ENCODE measurements at places on chromosomes 1 and 21.

- H3K4me3 ChIP-seq, result no peak overlapping the region
- no peaks in the 10 kb centered on the region for H3K27me3 ChIP-seq
- H3K4me1 ChIP-seq, result no peaks in the 10 kb centered on the region
Measured at GRCh38 chr1:17507915-17508314, 31.6 kb upstream of the ARHGEF10L start.

- H3K4me3 ChIP-seq, result no peak overlapping the region
- no peaks in the 10 kb centered on the region for H3K27me3 ChIP-seq
- H3K4me1 ChIP-seq, result no peaks in the 10 kb centered on the region
- no peak for DNase-seq
Measured at GRCh38 chr1:17553975-17554700, 14.6 kb downstream of the ARHGEF10L start.

GRCh38 chr1:107183011-107183410 lies 42.2 kb downstream of the NTNG1 start:
- no peak for DNase-seq
- H3K27ac ChIP-seq, result no peak overlapping the region
- H3K4me3 ChIP-seq, result no peak overlapping the region
- H3K27me3 ChIP-seq, result peaks cover 3% of the 10 kb centered on the region

GRCh38 chr1:156060937-156061636 lies at the start of gene RAB25:
RAB25 (plus strand) TSS chr1:156061160; CDS start chr1:156061401, 241 bp downstream.
- no peaks in the 10 kb centered on the region for H3K27me3 ChIP-seq
- no peaks in the 10 kb centered on the region for H3K4me1 ChIP-seq
- no peak within 1 kb of the TSS for H3K27ac ChIP-seq
- DNase-seq, result no peak

Measured in effector memory CD4-positive, alpha-beta T cell (primary cell).